ENCODE measurements at places on chromosomes 5 and 9.

DNA sequence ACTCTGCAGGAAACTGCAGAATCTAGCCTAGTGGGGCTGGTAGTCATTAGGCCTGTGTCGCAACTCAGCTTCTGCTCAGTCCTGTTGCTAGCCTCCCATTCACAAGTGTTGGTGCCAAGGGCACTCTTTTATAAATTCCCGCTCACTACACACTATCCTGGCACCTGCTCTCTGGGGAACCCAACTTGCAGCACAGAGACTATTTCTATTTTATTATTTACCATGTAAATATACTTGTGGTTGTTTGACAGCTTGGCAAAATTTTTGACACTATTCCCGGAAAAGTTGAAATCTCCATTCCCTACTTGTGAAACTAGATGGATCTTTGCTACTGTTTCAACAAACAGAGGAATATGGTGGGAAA lies 20.4 kb upstream of the SMC2 start:
- DNase-seq, result no peak

DNA sequence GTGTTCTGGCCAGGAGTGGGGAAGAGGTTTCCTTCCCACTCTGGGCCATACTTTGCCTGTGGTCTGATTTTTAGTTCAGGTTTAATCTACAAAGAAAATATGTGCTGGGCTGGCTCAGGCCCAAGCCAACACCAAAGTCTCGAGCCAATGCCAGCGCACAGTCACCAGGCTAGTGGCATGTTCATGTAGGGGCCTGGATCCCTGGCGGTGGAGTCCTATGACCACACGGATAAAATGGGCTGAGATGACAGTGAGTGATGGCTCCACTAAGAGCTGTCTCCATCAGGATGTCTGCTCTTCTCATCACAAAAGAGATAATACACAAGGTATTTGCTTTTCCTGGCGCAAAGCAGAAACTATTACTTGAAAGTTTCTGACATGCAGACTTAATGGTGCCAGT lies 92.9 kb upstream of the PTPN3 start:
- DNase-seq, result no peak

GRCh38 chr9:94900222-94901018 lies 173.9 kb downstream of the AOPEP start:
- DNase-seq, result no peak

DNA sequence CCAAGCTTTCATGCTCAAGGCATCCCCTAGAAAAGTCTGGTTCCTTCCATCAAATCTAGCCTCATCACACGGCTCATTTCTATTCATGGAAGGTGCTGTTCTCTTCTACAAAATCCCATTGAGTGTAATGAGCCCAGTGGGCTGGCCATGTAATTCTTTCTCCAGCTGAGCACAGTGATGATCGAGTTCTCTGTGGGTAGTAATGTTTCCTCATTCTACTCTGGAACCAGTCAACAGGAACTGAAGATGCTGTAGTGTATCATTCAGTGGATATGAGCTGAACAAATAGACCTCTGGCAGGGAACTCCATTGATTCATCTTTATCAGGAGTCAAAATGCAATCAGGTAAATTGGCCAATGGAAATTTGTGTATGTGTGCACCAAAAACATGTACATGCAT lies 149.2 kb downstream of the LRRC70 start:
- no peak for DNase-seq

- no peak for DNase-seq
Observed at GRCh38 chr9:82498541-82499317, 510.2 kb downstream of the SPATA31D1 start.

DNA sequence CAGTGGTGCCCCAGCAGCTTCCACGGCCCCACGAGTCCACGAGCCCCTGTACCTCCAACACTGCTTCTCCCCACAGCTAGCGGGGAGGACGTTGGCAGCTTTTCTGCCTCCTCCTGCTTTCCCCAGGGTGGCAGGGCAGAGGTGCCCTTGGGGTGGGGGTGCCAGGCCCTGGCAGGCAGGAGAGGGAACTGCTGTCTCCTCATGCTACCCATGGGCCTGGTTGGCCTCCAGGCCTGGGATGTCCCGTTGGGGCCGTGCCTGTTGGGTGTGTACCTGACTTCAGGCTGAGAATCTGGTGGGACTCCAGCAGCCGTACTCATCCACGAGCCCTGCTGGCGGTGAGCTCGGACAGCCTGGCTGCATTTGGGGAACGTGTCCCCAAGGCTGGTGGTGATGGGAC lies 27.3 kb downstream of the RXRA start:
- DNase-seq, result no peak

DNA sequence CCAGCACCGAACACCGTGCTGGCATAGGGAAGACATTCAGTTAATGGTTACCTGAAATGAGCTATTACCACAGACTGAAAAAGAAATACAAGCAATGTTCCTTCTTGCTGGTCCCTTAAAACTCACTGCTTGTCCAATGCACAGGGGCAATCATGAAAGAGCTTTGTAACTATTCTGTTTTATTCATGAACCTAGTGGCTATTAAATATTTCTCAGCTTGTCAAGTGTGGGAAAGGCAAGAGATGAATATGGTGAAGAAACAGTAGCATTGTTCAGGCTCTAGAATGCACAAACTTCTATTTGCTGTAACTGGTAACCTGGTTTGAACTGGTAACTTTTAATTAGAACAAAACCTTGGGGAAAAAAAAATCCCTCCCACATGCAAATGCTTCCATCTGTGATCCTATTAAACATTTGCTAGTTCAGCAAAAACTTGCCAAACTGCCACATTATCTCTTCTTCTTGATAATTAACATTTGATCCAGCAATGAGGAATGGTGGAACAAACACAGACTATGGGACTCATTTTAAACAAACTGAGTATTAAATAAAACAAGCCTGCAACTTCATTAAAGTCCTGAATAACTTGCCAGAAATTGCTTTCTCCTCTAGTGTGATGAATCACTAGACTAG lies 36.1 kb downstream of the YIPF5 start:
- DNase-seq, result no peak

GRCh38 chr5:94130077-94130476 lies 388.7 kb upstream of the POU5F2 start:
- no peak for DNase-seq

GRCh38 chr5:3325972-3326840 lies 269.4 kb upstream of the IRX1 start:
- peak; percentile 5 for DNase-seq

GRCh38 chr5:59125011-59125961 lies 542.4 kb downstream of the RAB3C start:
- DNase-seq, result peak; percentile 49

DNA sequence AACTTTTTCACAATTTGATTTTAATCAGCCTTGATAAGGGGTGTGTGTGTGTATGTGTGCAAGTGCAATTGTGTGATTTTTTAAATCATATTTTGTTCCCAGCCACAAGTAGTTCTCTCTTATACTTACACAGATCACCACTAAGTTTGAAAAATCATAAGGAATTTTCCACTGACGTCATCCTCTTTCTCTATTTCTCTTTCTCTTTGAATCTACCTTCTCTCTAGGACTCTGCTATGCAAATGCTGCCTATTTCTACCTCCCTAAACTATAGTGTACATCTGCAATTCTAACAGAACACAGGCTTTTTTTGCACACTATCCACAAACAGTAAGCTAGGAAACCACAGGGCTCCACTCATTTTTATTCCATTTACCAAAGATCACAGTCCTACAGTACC lies 254.6 kb upstream of the CYLC2 start:
- no peak for DNase-seq

DNA sequence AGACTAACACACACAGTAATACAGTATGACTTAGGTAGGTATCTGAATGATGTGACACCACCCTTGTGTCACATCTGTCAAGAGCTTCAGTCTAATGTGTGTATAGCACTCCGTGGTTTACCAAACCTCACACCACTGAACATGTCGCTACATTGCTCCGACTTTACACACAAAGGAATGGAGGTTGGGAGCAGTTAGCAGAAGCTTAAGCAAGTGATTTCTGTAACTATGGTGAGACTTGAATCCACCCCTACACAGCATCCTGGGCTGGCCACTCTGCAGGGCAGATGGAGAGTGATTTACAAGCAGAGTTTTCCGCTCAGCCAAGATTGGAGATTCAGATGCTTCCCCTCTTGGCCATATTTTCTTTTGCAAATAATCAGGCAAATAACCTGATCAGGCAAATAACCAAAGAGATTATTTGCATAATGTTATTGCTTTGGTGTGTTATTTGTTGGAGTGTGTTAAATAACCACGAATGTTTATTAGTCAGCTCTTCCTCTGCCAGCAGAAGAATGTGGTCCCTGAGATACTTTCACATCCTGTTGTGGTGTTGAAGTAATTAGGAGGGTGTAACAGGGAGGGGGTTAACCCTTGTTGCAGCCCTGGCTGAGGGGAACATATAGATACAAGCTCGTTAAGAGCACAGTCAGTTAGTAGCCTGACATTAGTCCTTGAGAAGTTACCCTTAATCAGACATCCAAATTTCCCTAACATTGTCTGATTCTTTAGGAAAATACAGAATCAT lies 92.8 kb downstream of the SNX18 start:
- DNase-seq, result no peak

- DNase-seq, result no peak
Observed at GRCh38 chr5:126707080-126707479, 69.9 kb upstream of the LMNB1 start.

GRCh38 chr5:159073026-159073425 lies 26.7 kb downstream of the EBF1 start:
- DNase-seq, result no peak

GRCh38 chr9:130895481-130896232 lies 955 bp downstream of the QRFP start:
- DNase-seq, result no peak

DNA sequence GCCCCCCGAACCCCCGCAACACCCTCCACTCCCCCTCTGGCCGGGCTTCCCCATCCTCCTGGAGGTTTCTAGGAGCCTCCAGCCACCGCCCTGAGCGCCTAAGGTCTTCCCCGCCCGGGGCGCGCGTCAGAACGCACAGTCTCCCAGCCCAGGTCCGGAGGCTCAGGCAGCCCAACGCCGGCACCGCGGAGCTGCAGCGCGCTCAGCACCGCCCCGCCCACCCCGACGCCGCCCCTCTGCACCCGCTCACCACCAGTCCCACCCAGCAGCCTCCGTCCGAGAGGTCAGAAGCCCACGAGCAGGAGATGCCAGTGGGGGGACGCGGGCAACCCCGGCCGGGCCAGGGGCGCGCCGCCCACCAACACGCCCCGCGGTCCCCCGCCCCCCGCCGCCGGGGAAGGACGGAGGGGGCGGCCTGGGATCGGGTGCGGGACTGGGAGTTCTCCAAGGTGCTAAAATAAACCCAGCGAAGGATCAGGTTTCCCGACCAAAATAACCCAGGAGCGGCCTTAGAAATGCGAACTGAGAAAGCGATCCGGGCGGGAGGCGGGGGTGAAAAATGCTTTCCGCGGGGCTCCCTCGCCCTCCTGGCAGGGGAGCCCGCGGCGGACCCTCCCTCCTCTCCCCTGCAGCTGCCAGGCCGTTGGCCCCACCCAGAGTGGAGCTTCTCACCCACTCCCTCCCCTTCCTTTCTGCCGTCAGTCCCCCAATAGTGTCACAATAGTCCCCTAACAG lies 6.5 kb upstream of the FAM78A start:
- no peak for DNase-seq

DNA sequence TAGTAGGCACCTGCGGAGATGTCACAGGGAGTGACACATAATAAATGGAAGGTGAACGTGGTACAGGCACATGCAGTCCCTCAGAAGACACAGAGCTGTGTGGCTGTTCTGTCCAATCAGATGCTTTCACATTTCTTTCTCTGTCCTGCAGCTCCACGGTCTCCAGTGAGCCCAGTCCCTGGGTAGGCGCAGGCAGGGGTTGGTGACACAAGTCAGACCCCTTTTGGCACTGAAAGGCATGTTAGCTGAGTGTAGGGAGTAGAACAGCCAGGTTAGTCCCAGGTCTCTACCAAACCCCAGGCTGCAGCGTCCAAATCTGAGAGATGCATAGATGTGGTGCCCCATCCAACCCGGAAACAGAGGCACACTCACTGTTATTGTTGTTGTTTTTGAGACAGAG lies 2.8 kb downstream of the SLC31A2 start:
- DNase-seq, result no peak

DNA sequence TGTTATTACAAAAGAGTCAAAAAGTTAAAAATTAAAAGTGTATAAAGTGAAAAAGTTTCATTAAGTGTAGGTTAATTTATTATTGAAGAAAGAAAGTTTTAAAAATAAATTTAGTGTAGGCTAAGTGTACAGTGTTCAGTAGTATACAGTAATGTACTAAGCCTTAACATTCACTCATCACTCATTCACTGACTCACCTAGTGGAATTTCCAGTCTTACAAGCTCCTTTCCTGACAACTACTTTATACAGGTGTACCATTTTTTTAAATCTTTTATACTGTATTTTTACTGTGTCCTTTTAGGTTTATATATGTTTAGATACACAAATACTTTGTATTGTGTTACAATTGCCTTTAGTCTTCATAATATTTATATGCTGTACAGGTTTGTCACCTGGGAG lies 530.2 kb upstream of the FAM174A start:
- no peak for DNase-seq

DNA sequence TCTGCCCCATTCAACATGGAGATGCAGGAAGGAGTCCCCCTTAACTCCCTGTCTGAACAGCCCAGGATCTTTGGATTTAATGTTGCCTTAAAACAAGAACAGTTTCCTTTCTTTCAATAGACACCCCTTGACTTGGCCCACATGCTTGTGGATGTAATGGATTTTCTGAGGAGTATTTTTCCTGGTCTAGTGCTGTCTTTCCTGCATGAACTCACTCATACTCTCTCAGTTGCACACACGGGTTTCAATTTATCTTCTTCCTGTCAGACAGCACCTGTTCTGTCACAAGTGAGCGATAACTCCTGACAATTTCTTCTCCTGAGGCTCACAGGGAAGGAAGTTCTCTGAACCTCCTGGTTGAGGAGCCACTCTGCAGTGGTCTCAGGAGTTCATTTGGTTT lies 85.1 kb downstream of the ACER2 start:
- no peak for DNase-seq

DNA sequence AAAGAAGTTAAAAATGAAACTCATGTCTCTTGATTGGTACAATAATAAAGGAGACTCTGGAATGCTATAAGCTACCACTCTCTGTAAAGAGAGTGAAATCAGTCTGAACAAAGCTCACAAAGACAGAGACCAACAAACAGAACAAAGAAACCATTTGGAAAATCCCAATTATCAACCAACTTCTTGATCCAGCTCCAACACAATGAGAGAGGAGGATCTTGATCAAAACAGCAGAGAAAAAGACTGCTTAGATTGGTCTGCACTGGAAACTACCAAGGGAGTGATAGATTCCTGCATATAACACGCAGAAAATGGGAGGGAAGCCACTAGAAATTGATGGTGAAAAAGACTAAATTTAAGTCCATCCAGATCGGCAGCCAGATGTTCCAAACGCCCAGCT lies 23.1 kb upstream of the RNF38 start:
- DNase-seq, result no peak

Data from cerebellar cortex (tissue), 1 donor.